Glutamatergic neuron (in vitro differentiated cells): ENCODE measurements at places on chromosomes 1 and 21. TPM values are rescaled to one million over a fixed set of nuclear protein-coding genes. Genes with fewer than 3 reads are reported as not detected.
A peak's percentile ranks its signal among the peaks of the same experiment; 100 is the strongest.

DNA sequence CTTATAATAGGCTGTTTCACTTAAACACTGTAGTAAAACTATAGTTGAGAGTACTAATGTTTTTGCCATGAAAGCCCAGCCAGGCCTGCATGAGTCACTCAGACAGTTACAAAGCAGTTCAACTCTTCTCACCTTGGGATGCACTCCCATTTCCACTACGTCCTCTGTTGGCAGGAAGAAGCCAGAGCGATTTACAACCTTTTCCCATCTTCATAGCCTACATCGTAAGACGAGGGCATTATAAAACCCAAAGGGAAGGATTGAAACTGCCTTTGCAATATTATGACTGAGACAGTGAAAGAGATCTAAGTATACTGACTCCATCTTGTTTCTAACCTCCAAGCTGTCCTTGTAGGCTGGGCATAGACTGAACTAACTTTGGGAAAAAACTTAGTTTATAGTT is 71.8 kb upstream of the CSF1 start:
- H3K4me1 ChIP-seq = no peaks in the 10 kb centered on the region
- no peaks in the 10 kb centered on the region for H3K27me3 ChIP-seq
- no peak for DNase-seq
- no peak overlapping the region for H3K27ac ChIP-seq

CHI3L2 gene
- not detected for total RNA-seq

GRCh38 chr1:22314706-22315105 is 136.9 kb upstream of the ZBTB40 start:
- no peak overlapping the region for H3K27ac ChIP-seq
- peaks cover 13% of the 10 kb centered on the region for H3K4me1 ChIP-seq
- H3K27me3 ChIP-seq = peaks cover 9% of the 10 kb centered on the region
- no peak overlapping the region for H3K4me3 ChIP-seq
- DNase-seq = no peak
- no peaks in the 10 kb centered on the region for H3K36me3 ChIP-seq

GRCh38 chr1:209652873-209653401 is 712 bp upstream of the LAMB3 start:
- H3K27me3 ChIP-seq = peaks cover 6% of the 10 kb centered on the region
- H3K36me3 ChIP-seq = no peaks in the 10 kb centered on the region
- no peak overlapping the region for H3K4me3 ChIP-seq
- no peak overlapping the region for H3K27ac ChIP-seq
- H3K4me1 ChIP-seq = peaks cover 14% of the 10 kb centered on the region
- DNase-seq = no peak

DNA sequence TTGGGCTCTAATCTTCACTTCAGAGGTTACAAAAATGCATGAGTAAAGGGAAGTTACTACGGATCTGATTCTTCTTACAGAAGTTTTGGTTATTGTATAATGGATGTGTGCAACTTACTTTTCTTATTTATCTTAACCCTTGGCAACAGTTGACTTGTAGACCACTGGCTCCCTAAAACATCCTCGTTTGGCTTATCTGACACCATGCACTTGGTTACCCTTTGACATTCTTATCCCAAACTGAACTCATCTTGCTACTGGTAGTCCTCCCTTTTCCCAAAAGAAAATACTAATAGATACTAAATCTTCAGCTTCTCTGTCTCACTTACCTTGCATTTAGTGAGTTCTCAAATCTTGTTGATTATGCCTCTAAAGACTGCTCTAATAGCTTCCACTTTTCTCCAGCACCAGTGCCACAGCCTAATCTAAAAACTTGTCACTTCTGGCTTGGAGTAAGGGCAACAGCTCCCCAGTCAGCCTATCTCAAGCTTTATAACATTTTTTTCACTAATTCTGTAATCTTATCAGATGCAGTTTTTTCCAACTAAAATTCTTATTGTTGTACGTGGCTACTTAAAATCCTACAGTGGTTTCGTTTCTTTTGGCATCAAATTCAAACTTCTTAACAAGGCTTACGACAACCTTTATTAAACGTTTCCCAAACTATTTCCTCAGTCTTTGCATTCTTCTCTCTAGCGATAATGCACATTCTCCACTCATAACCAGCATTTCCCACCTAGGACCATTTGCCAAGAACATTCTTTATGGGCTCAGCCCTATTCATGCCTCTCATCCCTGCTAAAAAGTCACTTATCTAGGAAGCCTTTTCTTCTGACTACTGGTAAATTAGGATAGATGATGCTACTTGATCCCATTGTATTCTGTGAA is 204.2 kb downstream of the KCNT2 start:
- no peak for DNase-seq
- no peaks in the 10 kb centered on the region for H3K27me3 ChIP-seq
- H3K27ac ChIP-seq = peak overlapping the region; percentile 44
- peaks cover 22% of the 10 kb centered on the region for H3K4me1 ChIP-seq

KRTAP19-1 gene
- not detected for total RNA-seq

AGTRAP gene
- total RNA-seq = 6.1 TPM

ACTL8 gene
- not detected for total RNA-seq

DNA sequence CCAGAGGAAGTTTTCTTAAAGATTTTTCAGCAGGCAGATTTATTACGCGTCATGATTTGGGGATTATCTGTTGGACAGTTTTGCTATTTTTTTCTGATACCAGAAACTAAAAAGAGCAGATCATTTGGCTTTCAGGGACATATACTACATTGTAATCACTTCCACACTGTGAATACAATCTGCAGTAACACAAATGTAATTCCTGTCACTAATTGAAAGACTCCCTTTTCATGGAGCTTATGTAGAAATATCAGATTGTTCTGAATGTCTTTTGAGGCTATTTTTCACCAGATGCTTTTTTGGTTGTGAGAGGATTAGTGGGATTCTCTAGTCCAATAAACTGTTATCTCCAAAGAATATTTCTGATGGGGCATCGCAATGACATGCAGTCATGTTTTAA is 464.2 kb downstream of the DISC1 start:
- H3K27ac ChIP-seq = no peak overlapping the region
- H3K4me1 ChIP-seq = peaks cover 5% of the 10 kb centered on the region
- no peaks in the 10 kb centered on the region for H3K36me3 ChIP-seq
- H3K4me3 ChIP-seq = no peak overlapping the region
- H3K27me3 ChIP-seq = peaks cover 2% of the 10 kb centered on the region

DNA sequence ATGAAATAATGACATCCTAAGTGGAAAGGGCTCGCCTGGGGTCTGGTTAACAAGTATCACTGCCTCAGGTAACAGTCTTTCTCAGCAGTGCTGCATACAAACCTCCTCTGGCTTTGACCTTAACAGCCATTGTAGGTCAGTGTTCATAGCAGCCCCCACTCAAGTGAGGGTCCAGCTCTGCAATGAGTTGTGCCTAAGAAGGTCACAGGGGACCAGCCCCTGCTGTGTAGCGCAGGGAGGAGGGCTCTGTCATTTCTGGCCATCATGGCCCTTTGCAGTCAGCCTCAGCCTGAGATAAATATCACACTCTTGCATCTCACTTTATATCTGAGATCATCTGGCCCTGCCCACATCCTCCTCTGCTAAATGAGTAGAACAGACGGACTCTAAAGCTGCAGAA is 18.1 kb upstream of the MYSM1 start:
- H3K36me3 ChIP-seq = no peaks in the 10 kb centered on the region
- DNase-seq = no peak
- H3K27me3 ChIP-seq = peaks cover 6% of the 10 kb centered on the region
- no peak overlapping the region for H3K27ac ChIP-seq

DNA sequence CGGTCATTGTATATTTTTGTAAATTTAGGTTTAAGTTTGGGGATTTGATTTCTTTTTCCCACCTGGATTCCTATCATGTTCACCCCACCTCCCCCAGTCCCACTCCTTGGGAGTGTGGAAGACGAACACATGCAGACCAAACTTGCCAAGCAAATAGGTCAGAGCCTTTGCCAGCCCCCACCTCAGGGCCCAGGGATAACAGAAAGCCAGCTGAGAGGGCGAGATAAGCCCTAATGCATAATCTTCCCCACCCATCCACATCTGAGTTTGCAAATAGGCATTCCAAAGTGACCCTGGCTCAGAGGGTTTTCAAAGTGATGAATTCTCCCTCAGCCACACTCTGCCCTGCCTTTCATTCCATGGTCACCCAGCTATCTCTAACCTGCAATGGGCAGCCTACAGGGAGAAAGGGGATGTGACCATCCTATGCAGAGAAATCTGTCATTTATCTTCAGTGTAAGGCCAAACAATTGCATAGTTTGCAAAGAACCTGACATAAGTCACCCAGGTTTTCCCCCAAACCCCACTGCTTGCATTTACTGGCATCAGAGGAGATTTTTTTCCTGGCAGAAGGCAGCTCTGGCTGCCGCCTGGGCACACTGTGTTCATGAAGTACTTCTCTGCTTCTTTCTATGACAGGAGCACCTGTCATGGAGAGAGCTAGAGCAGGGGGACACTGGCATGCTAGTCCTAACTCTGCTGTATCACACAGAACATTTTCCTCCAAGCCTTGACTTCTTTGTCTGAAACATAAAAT is 69.0 kb upstream of the NFIA start:
- peaks cover 2% of the 10 kb centered on the region for H3K27me3 ChIP-seq
- no peak overlapping the region for H3K4me3 ChIP-seq
- DNase-seq = no peak
- peaks cover 6% of the 10 kb centered on the region for H3K4me1 ChIP-seq
- H3K36me3 ChIP-seq = no peaks in the 10 kb centered on the region

- DNase-seq = no peak
- no peaks in the 10 kb centered on the region for H3K4me1 ChIP-seq
Observed at GRCh38 chr1:153058154-153058553, 842 bp upstream of the SPRR2A start.

SESN2 gene
- total RNA-seq = 57.2 TPM

NKAIN1 gene
- 263 TPM for total RNA-seq

GRCh38 chr21:36186081-36186480 is 29.5 kb downstream of the DOP1B start:
- H3K4me3 ChIP-seq = no peak overlapping the region

DNA sequence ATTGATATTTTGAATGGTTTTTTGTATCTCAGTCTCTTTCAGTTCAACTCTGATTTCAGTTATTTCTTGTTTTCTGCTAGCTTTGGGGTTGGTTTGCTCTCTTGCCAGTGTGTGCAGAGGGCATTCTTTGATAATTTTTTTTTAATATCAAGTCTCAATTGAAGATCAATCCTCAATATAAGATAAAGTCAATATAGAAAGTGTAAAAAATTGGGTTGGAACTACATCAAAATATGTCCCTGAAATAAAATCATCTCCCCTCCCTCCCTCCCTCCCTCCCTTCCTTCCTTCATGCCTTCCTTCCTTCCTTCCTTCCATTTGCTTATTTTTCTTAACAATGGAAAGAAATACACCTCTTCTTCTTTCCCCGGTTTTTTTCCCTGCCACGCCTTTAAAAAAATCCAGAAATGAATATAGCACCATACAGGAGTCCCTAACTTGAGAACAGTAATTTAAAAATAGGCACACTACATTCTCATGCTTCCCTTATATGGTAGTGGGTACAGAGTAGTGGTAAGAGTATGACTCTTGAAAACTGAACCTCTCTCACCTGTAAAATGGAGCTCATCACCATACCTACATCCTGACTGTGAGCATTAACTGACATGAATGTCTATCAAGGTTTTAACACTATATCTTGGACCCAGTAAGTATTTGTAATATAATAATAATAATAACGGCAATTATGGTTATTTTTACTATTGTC is 221.9 kb downstream of the GIPC2 start:
- no peak for DNase-seq
- no peak overlapping the region for H3K27ac ChIP-seq
- H3K4me3 ChIP-seq = no peak overlapping the region

GRCh38 chr1:11611638-11612327 is 42.4 kb downstream of the FBXO2 start:
- H3K27ac ChIP-seq = no peak overlapping the region
- peaks cover 2% of the 10 kb centered on the region for H3K4me1 ChIP-seq
- H3K36me3 ChIP-seq = peaks cover 7% of the 10 kb centered on the region
- H3K4me3 ChIP-seq = no peak overlapping the region

DNA sequence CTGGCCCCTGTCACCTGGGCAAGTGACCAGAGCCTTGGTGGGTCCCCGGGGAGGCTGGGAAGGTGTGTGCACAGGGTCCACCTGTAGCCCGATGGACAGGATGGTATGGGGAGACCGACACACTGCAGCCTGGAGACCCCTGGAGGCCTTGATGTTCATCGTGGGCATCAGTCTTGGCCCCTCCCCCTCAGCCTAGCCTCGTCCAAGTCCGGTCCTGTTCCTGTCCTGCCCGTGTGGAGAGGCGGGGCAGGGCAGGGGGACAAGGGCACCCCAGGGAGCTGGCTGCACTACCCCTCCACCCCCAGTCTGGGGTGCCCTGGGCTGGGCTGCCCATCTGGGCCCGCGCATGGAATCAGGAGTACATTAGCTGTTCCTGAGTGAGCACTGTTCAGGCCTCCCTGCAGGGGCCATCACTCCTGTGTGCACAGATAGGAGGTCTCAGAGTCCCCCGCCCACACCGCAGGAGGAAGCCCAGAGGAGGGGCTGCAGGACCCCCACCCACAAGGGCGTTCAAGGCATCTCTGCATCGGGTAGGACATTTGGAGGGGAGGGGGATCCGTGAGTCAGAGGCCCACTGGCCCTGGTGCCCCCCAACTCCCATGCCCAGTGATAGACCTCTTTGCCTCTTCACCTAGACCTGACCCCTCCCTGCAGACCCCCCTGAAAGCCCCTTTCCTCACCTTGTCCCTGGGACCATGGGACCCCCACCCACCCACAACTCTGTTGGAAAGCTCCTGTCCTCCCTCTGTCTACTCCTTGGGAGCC is 63.2 kb downstream of the WNT9A start:
- peaks cover 2% of the 10 kb centered on the region for H3K4me1 ChIP-seq
- no peak overlapping the region for H3K27ac ChIP-seq
- H3K4me3 ChIP-seq = no peak overlapping the region
- DNase-seq = no peak
- peaks cover 2% of the 10 kb centered on the region for H3K27me3 ChIP-seq
- H3K36me3 ChIP-seq = no peaks in the 10 kb centered on the region

- H3K36me3 ChIP-seq = no peaks in the 10 kb centered on the region
- peak within 1 kb of the TSS; percentile 86 for H3K4me3 ChIP-seq
- peaks cover 26% of the 10 kb centered on the region for H3K27me3 ChIP-seq
- no peak within 1 kb of the TSS for H3K27ac ChIP-seq
- DNase-seq = peak; percentile 48
Observed at GRCh38 chr1:153678519-153679336, at the start of gene NPR1. NPR1 (plus strand) TSS chr1:153678688; CDS start chr1:153679109, 421 bp downstream.

DNA sequence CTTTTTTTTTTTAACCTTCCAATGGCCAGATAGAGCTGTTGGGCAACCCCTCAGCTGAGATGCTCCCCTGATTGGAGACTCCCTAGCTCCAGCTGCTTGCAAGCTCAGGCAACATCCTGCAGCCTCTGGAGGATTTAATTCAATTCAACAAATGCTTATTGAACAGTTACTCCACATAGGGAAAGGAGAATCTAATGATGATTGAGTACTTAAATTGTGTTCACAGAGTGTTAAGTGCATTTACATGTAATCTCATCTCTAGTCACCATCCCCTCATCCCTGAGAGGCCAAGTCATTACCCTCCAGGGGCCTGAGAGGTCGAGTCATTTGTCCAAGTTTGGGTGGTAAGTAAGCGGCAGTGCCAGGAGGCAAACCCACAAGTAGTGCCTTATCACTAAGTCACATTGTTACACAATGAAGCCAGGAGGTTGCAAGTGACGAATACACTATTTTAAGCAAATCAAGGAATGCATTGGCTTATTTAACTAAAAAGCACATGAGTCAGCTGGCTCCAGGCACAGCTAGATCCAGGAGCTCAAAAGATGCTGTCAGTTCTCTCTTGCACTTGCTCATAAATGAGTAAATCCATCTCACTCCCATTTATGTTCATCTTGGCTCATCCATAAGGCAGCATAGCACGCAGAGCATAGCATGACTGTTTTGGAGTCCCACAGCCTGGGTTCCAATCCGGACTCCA is 64.3 kb downstream of the OPTC start:
- DNase-seq = peak; percentile 26
- H3K4me1 ChIP-seq = peaks cover 41% of the 10 kb centered on the region

VPS72 gene
- 125 TPM for total RNA-seq

- peaks cover 7% of the 10 kb centered on the region for H3K36me3 ChIP-seq
- H3K27me3 ChIP-seq = no peaks in the 10 kb centered on the region
- no peak overlapping the region for H3K27ac ChIP-seq
- peaks cover 1% of the 10 kb centered on the region for H3K4me1 ChIP-seq
Observed at GRCh38 chr1:227568593-227568992, 5.2 kb downstream of the ZNF678 start.

LCE3E gene
- total RNA-seq = not detected
